ENCODE measurements at places on chromosomes 2 and 18.

- no peak for DNase-seq
Measured at GRCh38 chr2:112183327-112184025, 45.3 kb downstream of the FBLN7 start.

GRCh38 chr18:48887294-48887904 lies 63.4 kb downstream of the SMAD7 start:
- no peak for DNase-seq

DNA sequence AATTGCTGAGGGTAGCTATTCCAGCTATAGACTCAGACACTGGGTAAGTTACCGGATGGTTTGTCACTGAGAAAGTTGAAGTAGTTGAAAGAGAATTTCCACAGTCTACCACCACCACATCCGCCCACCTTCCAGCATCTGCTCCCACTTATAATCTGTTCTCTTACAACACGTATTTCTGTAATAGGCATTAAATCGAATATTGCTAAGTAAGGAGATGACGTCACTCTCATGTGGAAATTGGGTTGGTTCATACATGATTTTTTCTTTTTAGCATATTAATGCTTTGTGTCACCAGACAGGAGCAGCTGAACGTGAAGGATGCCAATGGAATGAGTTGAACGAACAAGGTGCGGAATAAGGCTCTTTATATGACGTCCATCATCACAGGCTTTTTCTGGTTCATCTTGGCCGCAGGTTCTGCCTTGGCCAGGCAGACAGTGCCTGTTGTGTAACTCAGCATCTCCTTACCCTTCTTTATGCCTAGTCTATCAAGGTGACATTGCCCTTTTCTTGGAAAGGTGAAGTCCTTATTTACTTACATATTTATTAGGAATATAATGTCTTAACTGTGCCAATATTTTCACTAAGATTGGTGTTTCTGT lies 45.9 kb downstream of the THUMPD2 start:
- no peak for DNase-seq

DNA sequence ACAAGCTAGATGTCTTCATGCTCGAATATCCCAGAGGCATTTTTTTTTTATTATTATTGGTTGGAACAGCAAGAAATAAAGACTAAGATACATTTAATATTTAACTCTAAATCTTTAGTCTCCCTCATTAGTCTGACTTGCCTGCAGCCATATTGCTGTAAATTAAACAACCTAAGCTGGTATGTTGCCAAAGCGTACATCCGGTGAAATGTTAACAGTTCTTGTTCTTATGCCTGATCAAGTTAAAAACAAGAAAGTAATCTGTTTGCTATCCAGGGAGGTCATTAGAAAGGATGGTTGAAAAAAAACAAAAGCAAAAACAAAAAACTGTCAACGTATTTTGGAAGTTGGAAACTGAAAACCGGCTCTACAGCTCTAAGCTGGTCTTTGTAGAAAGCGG lies 125.9 kb upstream of the NABP1 start:
- no peak for DNase-seq

DNA sequence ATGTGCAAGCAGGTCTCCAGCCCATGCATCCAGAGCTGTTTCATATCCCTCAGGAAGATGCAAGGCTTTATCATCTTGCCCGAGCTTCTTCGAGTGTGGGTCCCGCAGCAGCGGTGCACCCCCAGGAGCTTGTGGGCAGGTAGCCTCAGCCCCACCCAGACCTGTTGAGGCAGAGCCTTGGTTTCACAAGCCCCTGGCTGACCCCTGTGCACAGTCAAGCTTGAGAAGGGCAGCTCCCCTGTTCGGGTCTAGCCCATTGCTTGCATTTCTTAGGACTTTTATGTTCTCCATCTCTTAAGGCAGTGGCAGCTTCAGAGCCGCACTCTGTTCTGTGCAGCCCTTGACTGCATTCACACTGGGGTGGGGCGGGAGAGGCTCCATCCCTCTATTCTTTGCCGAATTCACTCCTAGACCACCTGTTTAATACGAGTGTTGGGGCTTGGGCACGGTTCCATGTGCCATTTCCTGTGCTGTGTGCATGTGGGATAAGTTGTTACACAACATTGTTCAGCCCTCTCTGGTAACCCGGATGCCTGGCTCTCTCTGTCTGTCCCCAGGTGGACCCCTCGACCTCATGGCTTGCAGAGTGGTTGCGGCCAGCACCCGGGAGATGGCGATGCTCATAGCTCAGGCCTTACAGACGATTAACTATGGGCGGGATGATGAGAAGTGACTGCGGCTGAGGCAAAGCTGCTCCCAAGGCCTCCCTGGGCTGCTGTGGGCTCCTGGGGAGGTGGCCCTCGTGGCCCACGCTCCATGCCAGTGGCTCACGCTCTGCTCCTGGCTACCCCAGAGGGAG lies 48.7 kb downstream of the IMPA2 start:
- no peak for DNase-seq

DNA sequence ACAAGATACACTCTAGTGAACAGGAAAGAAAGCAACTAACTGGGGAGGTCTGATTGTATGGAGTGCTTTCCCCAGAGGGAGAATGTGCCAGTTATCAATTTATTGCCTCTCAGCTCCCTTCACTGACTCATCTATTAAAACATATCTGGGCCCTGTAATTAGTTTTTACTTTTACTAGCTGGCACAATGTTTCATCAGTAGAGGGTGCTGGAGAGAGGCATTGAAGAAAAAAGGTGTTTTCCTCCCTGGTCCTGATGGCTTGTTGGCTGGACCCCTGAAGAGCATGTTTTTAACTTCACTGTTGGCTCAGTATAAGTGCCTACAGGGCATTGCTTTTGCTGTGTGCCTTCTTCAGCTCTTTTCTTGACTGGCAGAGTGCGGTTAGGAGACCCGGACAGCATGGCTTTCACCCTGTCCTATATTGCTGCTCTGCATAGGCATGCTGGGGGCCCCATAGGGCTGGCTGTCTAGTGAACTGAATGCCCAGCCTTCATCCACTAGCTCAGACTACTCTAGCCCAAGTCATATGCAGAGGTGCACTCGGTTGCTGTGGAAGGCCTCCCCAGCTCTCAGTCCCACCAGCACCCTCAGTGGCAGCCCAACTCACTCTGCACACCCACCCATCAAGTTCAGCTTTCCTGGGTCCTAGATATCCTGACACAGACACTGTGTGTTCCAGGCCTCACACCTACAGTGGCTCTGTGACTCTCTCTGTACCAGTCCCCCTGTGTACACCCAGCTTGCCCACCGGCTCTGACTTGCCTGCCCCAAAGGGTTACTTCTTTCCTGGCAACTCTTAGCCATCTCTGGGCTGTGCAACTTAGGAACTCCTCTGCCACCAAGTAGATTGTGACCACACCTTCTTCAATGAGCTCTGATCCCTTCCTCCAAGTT lies 62.3 kb upstream of the ACYP2 start:
- DNase-seq: peak; percentile 14

GRCh38 chr2:26743852-26744251 lies 20.2 kb upstream of the SLC35F6 start:
- no peak for DNase-seq

DNA sequence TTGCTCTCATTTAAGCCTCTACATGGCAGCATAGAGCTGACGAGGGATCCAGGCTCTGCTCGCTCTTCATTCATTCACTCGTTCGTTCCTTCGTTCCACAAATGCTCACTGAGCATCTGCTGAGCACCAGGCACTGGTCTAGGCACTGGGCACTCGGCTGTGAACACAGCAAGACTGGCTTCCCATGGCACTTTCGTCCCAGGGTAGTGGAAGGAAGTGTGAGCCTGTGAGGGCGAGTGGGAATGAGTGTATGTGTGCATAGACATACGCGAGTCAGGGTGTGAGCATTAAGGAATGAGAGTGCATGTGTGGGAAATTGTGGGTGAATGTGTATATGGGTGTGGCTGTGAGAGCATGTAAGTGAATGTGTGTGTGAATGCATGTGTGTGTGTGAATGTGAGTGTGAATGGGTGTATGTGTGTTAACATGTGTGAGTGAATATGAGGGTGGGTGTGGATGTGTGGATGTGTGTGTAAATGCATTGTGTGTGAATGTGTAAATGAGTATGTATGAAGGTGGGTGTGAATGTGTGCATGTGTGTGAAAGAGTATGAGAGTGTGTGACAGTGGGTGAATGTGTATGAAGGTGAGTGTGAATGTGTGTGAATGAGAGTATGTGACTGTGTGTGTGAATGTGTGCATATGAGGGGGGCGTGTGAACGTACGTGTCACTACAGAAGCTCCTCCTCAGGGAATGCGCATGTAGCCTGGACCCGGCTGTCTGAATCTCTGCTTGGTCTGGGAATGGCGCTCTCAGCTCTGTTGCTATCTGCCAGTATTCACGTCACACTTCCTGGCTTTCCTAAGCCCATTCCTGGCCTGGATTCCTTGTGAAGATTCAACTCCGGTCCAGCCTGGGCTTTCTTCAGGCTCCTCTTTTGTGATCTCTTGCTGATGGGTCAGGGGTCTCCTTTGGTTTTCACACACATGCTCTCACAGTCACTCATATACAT lies 28.8 kb downstream of the SNORC start:
- no peak for DNase-seq

DNA sequence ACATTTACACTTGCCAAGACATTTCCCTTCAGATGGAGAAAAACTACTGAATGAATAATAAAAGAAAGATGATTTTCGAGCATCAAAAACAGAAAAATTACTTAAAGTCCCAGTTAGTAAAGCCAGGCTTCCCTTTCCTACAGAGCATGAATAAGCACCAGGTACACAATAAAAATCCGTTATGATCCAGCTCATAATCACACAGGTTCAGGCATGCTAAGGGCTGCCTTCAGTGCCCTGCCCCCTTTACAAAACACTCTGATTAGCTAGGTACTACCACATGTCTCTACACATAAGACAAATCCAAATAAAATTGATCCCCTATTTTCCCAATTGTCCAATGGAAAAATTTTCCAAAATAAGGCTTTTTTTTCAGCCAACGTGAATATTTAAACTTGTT lies 413.2 kb upstream of the LRATD1 start:
- no peak for DNase-seq

- DNase-seq: no peak
Measured at GRCh38 chr18:47755102-47755456, 175.4 kb downstream of the SMAD2 start.

Data from HEK293T (cell line).